ENCODE measurements at places on chromosomes 5 and 9.

DNA sequence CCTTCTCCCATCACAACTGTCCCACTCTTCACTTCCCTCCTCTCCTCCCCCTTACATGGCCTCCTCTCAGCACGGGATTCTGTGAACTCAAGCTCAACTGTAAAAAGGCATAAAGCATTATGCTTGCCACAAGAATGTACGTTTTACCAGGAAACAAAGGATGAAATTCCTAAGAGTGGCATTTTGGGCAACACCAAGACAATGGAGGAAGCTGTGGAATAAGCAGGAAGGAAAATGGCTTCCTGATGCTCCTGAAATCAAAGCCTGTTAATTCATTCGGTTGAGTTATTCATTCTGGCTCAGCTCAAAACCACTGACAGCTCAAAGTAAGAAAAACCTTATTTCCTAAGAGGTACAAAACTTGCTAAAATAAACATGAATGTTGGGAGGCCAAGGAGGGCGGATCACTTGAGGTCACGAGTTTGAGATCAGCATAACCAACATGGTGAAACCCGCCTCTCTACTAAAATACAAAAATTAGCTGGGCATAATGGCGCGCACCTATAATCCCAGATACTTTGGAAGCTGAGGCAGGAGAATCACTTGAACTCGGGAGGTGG lies 40.8 kb upstream of the DMRT1 start:
- no peak for DNase-seq

- DNase-seq: no peak
Observed at GRCh38 chr5:161058781-161059180, 206.8 kb upstream of the ATP10B start.

GRCh38 chr5:157324237-157324636 lies 58.3 kb downstream of the CYFIP2 start:
- DNase-seq: no peak

GRCh38 chr5:74145951-74146350 lies 494.6 kb downstream of the ENC1 start:
- DNase-seq: no peak

DNA sequence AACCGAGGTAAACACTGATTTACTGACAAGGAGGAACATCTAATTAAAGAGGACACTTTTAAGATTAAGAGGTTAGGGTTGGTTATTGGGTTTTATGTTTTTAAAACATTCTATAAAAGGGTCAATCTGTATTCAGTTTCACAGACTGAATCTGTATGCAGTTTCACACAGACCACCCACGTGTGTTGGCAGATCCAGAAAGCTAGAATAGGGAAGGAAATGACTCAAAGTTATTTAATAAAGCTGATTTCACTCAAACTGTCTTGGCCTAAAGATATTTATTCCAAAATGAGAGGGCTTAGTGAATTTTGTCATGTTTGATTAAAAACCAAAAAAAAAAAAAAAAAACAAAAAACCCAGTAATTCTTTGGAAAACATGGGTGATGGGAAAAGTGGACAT lies 140.2 kb downstream of the SLC24A2 start:
- DNase-seq: no peak

- DNase-seq: no peak
Observed at GRCh38 chr9:134005381-134005780, 13.3 kb upstream of the VAV2 start.

DNA sequence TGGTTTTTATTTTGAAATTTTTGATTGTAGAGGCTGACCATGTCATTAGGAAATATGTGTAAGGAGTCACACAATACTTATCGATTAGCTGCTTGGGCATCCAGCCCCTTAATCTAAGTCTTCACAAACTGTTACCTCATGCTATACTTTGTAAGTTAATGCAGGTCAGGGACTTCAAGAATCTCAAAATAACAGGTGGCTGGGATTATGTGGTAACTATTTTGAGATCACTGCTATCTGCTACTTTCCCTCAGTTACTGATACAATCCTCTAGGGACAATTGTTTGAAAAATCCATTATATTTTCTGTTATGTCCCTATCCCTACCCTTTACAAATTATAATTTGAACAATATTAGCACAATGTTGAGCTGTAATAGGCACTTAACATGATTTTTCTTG lies 21.7 kb downstream of the FTMT start:
- no peak for DNase-seq

DNA sequence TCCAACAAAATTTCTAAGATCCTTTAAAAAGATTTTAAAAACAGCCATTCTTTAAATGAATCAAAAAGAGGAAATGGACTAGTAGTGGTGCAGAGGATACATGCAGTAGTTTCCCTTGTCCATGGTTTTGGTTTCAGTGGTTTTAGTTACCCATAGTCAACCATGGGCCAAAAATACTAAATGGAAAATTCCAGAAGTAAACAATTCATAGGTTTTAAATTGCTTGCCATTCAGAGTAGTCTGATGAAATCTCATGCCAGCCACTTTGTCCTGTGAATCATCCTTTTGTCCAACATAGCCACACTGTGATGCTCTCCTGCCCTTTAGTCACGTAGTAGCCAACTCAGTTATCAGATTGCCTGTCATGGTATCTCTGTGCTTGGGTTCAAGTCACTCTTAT lies 286.1 kb downstream of the ANXA1 start:
- DNase-seq: no peak

- no peak for DNase-seq
Observed at GRCh38 chr5:158305861-158306260, 446.9 kb upstream of the CLINT1 start.

DNA sequence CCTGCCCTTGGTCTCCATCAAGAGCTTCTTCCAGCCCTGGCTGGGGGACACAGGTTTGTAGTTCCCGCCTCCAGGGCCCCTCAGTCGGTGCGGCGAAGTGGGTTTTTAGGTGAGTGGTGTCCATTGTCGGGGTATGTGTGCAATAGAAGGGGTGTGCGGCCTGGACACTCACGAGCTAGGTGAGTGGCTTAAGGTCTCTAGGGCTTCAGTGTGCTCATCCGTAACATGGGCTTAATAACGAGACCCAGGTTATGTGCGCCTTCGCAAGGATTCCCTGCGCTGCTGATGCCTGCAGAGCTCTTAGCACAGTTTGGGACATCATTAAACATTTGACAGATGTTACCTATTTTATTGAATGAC lies 656 bp downstream of the CEP78 start:
- no peak for DNase-seq

GRCh38 chr5:145210020-145210419 lies 625.1 kb downstream of the PRELID2 start:
- DNase-seq: no peak

- no peak for DNase-seq
Observed at GRCh38 chr9:21903380-21903965, 90.7 kb downstream of the CDKN2A start.

GRCh38 chr9:137116728-137117127 lies 2.2 kb upstream of the DPP7 start:
- DNase-seq: no peak
